ENCODE measurements at places on chromosomes 5 and 9. TPM values are rescaled to one million over a fixed set of nuclear protein-coding genes. Genes with fewer than 3 reads are reported as not detected.

Gene PRR16
- total RNA-seq = not detected

Gene QRFP
- not detected for total RNA-seq

Gene MCTP1
- 2.2 TPM for total RNA-seq

Gene SOWAHA
- total RNA-seq = not detected

Gene ADAM19
- total RNA-seq = 176 TPM

Gene ENTREP1
- 11.8 TPM for total RNA-seq

Gene LPAR1
- 5.6 TPM for total RNA-seq

GRCh38 chr5:59565551-59565950 lies 328.0 kb downstream of the PDE4D start:
- DNase-seq = no peak

DNA sequence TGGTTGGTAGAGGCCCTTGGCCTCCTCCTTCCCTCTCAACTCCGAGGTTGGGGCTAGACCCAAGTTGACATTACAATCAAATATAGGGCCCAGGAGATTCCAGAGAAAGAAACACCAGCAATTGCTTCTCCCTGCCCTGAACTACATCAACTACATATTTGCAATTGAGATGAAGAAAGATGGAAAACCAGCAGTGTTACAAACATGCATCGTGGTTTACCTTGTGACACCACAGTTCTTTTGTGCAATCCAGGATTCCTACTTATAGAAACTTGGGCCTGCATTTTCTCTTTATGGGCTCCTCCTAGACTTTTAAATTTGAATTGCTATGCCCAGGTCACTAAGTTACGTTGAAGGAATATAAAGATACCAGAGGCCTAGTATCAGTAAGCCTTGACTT lies 126.7 kb downstream of the DCP2 start:
- no peak for DNase-seq

DNA sequence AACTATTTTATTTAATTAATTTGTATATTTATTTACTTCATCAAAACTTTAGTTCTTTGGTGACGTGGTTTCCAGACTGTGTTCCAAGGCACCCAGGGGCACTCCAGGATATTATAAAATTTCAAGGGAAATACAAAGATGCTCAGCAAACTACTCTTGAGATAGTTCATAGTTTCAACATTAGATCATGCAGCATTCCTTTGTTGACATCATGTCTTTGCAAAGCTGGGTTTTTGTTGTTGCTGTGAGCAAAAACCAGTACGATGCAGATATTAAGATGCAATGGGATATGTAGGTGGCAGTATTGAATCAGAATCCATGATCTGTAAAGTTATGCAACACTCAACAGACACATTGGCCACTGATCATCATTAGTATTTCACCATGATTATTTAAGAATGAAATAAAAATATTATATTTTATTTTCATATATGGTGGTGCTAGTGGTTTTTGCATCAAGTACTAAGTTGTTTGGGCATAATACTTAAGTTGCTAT lies 219.7 kb downstream of the ADCY2 start:
- DNase-seq = no peak

DNA sequence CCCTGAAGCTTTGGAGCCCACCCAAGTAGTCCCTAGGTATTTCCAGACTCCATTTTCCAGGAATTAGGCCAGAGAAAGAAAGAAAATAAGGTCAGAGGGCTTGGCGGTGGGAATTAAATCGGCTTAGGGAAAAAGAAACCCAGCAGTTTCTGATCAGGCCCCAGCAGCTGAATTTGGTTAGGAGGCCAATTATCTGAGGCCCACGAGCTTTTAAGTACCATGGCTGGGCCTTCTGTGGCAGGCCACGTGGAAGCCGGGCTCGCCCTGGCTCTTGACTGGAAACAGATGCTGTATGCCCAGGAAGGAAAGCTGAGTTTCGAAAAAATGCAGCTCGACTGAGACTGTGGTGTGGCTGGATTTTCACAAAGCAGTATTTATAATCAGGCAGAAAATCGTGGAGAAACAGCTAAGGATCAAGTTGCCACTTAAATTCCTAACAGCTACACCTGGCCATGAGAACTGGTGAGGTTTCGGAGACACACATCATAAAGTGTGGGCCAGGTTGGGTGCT lies 75.1 kb upstream of the PANK3 start:
- DNase-seq = no peak

DNA sequence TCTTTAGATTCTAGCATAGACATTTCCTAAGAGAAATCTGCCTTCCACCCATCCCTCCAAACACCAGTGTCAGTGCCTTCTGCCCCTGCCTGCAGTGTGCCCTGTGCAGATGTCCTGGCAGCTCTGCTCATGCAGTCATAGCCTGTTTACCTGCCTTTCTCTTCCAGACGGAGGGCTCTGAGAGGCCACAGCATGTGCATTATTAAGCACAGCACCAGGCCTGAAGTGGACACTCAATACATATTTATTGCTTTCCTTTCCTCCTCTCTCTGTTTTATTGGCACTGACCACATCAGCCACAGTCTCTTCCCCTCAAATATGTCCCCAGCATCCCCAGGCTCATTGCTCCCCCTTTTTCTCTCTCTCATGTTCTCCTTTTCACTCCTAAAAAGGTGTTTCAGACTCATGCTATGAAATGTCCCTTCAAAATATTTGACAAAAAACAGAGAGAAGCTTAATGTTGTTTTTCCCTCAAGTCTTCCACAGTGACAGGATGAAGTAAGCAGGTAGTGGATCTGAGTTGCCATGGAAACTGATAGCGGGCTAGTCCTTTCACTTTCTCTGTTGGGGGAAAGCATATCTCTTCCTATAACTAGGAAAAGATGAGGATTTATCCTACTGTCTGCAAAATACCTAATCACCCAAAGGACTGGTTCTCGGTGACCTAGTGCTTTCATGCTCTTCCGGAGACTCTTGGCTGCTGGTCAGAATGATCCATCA lies 100.9 kb downstream of the ATP10B start:
- DNase-seq = no peak

GRCh38 chr5:57601996-57602395 lies 119.4 kb upstream of the ACTBL2 start:
- no peak for DNase-seq

Data from endothelial cell (in vitro differentiated cells).